ENCODE measurements at places on chromosomes 2 and 18. TPM values are rescaled to one million over a fixed set of nuclear protein-coding genes. Genes with fewer than 3 reads are reported as not detected.

DNA sequence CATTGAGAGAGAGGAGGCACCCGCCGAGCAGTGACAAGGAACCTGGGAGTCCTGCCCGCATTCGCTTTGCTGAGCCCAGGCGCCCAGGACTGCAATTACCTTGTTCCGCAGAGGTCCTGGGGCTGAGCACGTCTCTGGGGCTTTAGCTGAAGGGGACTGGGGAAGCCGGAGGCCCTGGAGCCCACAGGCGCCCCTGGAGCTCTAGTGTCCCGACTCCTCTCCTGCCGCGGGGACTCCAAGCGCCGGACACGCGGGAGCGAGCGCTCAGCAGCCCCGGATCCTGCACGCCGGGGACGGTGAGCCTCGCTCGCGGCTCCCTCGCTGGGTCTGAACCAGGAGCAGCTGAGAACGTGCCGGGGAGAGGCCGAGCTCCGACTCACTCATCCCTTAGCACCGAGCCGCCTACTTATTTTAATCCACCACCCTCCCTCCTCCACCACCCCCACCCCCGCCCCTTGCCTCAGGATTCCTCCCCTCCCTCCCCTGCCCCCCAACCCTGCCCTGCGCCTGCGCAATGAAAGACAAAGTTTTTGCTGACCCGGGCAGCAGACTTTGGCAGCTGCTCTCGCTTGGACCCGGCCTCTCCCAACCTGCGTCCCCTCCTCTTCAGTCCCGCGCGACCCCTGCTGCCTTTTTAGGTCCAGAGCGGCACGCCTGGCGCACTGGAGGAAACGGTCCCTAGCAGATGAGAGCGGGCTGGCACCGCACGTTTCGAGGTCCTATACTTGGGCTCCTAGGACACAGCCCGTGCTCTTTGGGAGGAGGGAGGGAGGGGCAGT is at the start of gene OSR1:
Gene OSR1, minus strand, starts transcription at position 382 of the 779 bp plus-strand sequence. CDS start 4,818 bp downstream, outside the sequence.
- DNase-seq = peak; percentile 67

The HMSD gene
- not detected for total RNA-seq

The MLPH gene
- 33.8 TPM for total RNA-seq

- DNase-seq = no peak
These were observed 136.4 kb downstream of the HDAC4 start for GRCh38 chr2:239264492-239264837.

DNA sequence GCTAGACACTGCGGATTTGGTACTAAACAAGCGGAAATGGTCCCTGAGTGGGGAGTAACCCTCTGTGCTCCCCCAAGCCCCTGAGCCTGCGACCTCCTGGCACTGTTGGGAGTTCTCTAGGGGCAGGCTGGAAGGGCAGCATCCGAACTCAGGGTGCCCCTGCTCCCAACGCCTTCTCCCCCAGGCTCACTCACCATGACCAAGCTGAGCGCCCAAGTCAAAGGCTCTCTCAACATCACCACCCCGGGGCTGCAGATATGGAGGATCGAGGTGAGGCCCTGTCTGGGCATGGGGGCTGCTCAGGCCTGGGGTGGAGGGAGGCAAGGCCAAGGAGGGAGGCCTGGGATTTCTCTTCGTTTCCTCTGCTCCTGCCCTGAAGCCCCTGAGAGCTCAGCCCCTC is 4.7 kb downstream of the VIL1 start:
- no peak for DNase-seq

GRCh38 chr2:109516445-109517117 is 97.2 kb downstream of the SEPTIN10 start:
- DNase-seq = peak; percentile 60

DNA sequence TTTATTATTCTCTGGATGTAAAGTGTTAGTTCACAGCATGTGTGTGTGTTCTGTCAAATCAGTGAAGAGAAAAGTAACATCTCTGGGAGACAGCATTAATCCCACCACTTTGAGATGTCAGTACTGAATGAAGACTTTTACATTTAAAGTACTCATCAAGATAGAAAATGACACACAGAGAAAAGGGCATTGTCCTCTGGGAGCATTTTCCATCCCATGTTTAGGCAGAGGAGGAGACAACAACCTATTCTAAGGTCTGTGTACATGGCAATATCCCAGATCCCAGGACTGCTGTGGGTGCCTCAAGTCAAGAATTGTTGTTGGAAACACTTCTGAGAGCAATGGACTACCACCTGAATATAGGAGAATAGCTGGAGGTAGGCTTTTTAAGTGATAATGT is 201.5 kb downstream of the PPP1R1C start:
- DNase-seq = no peak

The CREG2 gene
- total RNA-seq = 5.2 TPM
